AML-193 (cell line): ENCODE measurements at places on chromosomes 2 and 18.
A peak's percentile ranks its signal among the peaks of the same experiment; 100 is the strongest.

DNA sequence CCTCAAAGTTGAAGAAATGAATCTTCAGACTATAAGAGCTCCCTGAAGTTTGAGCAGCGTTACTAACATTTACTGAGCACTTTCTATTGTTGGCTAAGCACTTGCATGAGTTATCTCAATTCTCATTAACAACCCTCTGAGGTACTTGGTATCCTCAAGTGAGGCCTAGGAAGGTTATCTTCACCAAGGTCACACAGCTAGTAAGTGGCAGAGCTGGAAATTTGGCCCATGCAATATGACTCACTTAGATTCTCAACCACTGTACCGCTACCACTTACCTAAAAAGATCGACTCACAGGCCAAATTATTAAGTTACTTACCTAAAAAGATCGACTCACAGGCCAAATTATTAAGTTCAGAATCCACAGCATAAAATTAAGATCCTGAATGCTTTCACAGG, 8.7 kb upstream of the METAP1D start:
- DNase-seq, result no peak

- DNase-seq, result no peak
These were observed 129.2 kb upstream of the MEIS1 start for GRCh38 chr2:66305718-66306117.

GRCh38 chr2:143611336-143611735, 482.1 kb downstream of the ARHGAP15 start:
- no peak for DNase-seq

- no peak for DNase-seq
These were observed 62.6 kb downstream of the NFATC1 start for GRCh38 chr18:79458131-79458838.

DNA sequence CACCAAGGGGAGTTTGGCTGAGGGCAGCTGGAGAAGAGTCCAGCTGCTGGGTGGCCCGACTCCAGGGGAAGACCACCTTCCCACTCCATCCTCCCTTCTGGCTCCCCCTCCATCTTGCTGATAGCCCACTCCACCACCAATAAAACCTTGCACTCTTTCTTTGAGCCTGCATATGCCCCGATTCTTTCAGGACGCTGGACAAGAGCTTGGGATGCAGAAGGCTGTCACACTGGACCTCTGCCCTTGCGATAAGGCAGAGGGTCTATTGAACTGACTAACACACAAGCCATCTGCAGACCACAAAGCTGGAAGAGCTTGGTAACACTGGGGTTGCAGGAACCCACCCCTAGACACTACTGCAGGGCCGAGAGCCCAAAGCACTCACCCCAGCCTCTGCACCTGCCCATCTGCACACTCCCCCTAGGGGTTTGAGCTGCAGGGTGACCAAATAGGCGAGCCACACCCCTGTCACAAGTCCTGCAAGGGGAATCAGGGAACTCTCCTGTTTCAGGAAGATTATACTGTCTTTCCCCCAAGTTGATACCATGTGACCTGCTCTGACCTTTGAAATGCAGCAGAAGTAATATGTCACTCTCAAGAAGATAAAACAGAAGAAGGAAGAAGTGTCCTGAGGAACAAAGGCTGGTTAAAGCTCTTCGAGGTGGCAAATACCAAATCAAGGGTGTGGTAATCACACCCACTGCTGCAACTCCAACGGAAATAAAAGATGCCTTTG, 70.5 kb downstream of the SMAD4 start:
- no peak for DNase-seq

- DNase-seq, result no peak
These were observed 38.6 kb downstream of the STK25 start for GRCh38 chr2:241469746-241470145.

DNA sequence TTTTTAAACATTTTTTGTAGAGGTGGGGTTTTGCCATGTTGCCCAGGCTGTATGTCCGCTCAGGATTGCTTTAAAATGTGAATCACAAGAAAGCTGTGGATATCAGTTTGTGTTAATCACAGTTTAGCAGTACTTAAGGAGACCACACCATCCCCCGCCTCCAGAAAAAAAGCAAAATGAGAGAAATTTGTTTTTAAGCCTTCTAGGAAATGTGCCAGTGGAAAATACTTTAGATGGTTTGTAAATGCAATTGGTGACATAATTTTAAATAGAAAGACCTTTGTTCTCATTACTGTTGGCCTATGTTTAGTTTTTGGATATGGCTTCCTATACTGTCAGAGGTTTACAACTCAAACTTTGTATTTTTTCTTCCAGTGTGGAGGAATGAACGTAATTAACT, 27.0 kb downstream of the GCA start:
- no peak for DNase-seq

- no peak for DNase-seq
These were observed 69.4 kb upstream of the MMADHC start for GRCh38 chr2:149656996-149657395.

GRCh38 chr2:128360711-128361110, 42.0 kb upstream of the HS6ST1 start:
- no peak for DNase-seq

- no peak for DNase-seq
These were observed 251.4 kb downstream of the PRKCE start for GRCh38 chr2:45902781-45903375.

DNA sequence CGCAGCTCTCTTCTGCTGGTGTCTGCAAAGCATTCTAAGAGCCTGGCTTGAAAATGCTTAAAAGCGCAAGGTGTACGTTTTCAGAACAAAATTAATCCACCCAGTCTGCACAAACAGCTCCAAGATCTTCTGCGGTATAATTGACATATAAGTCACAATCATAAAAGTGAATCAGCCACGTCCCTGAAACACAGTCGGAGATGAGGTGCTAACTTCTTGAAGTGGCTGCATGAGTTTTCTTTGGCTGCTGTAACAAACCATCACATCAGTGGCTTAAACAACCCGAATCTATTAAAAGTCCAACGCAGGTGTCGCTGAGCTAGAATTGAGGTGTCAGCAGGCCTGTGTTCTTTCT, 32.6 kb downstream of the ARL4C start:
- DNase-seq, result no peak

- no peak for DNase-seq
These were observed 42.4 kb downstream of the LRRFIP1 start for GRCh38 chr2:237669628-237670392.

GRCh38 chr18:13831864-13832508, 8.0 kb downstream of the MC5R start:
- no peak for DNase-seq

GRCh38 chr2:116724550-116724949, 1089.9 kb upstream of the DDX18 start:
- no peak for DNase-seq

- DNase-seq, result no peak
These were observed 7.6 kb downstream of the GPATCH11 start for GRCh38 chr2:37091873-37092272.

DNA sequence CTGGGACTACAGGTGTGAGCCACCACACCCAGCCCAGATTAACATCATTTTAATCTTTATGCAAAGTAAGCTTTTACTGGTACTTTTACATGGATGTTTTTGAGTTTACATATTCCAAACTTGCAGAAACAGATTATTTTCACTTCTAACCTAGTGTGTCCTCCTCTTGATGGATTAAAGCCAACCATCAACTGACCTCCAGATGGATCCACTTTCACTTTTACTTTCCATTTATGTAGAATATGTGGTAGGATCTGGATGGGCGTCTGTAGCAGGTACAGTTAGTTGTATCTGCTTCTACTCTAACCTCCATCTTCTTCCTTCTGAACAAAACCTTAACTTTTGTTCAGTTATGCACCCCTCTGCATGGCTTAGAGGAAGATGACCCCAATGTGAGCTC, 264.1 kb downstream of the CDH20 start:
- no peak for DNase-seq

- peak; percentile 54 for DNase-seq
These were observed 44.3 kb downstream of the SERTAD2 start for GRCh38 chr2:64609227-64609941.

GRCh38 chr2:156891609-156892008, 365.9 kb upstream of the GALNT5 start:
- DNase-seq, result no peak

DNA sequence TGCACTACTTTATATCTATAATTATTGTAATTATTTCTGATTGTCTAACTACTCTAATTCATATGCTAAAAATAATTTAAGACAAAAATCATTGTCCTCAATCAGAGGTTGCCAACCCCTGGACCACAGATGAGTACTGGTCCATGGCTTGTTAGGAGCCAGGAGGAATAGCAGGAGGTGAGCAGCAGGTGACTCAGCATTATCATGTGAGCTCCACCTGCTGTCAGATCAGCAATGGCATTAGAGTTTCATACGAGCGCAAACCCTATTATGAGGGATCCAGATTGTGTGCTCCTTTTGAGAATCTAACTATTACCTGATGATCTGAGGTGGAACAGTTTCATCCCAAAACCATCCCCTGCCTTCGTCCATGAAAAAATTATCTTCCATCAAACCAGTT, 1434.4 kb downstream of the LRP1B start:
- no peak for DNase-seq

- DNase-seq, result no peak
These were observed 2.4 kb upstream of the SP9 start for GRCh38 chr2:174332217-174332963.

- no peak for DNase-seq
These were observed 24.4 kb downstream of the ADRA2B start for GRCh38 chr2:96091711-96092572.

DNA sequence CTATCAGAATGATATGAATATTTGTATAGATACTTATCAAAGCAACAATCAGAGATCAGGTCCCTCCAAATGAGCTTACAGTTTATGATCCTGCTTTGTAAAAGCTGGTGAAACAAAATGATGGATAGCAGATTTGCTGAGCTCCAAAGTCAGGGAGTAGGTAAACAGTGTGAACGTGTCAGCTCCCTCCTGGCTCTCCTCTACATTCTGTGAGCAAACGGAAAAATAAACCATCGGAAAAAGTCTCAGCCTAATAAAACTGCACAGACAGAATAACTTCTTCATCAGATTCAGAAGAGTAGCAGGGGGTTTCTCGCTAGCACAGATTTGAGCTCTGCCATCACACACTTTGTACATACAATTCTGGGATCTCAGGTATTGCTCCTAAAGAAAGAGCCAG, 51.3 kb downstream of the BCL11A start:
- DNase-seq, result no peak

DNA sequence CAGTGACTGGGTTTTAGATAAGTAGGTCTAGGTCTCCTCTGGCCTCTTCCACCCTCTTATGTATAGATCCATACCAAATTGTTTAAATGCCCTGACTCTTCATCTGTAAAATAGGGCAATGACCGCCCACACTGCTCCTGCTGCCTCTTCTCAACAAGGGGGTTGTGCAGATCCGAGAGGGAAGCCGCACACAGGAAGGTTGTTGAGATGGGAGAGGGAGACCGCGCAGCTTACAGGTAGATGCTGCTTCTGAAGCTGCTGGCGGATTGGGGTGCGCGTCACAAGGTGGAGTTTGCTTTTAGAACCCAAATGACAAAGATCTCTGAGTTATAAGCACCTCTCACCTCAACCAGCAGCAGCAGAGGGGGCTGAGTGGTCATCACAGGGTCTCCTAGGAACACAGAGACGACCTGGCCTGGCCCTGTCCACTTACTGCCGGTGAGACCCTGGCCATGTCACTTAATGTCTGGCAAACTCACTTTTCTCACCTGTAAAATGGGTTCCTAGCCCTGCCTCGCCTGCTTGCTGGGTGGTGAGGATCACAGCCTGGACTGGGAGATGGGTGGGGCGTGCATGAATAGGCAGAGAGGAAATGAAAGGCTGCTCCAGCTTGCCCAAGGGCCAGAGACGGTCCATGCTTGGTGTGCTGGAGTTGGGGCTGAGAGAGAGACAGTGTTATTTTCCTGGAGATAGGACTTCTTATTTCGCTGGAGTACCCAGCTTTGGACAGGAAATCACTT, 251.3 kb downstream of the EIPR1 start:
- DNase-seq, result no peak
